ENCODE measurements at places on chromosomes 6 and 20.
A peak's percentile ranks its signal among the peaks of the same experiment; 100 is the strongest.

DNA sequence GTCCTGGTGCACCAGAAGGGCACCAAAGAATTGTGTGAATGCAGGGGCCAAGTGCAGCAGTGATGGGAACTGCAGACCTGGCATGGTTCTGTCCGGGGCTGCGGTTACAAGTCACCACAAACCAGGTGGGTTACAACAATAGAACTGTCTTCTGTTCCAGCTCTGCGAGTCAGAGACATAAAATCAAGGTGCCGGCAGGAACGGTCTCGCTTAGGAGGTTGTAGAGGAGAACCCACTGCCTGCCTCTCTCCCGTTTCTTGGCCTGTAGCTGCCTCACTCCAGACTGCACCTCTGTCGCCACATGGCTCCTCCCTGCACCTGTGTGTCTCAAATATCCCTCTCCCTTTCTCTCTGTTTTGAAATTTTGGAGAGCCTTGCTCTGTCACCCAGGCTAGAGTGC lies 143.3 kb downstream of the TAF4 start:
- DNase-seq, result no peak

DNA sequence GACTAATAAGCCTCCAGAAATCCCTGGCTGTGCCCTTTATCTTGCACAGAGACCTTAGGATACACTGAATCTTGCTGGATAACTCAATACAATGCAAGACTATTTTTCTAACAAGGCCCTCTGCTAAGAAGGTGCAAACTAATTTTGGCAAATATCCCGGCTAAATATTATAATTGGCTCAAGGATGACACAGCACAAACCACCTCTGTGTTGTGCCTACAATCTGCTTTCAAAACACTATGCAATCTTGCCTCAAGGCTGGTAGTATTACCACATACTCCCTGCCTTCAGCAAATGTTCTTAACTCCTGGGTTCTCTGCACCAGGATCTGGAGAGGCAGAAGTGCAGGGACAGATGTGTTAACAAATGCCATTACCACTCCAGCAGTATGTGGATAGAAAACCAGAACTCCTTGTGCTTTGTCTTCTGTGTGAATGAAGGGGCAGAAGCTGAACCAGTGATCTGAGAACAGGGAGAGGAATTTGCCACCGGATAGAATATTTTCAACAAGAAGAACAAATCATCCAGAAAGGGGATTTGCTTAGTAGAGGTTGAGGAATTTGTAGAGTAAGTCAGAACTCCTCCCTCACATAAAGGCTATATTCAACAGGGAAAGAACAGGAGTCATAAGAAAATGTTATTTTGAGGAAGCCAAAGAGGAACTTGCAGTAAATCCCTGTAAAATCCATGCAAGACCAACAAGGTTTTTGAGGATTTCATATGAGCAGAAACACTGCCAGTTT lies 74.1 kb upstream of the SLC4A11 start:
- no peak for DNase-seq

GRCh38 chr6:39979461-39980328 lies 45.4 kb upstream of the MOCS1 start:
- DNase-seq, result no peak

- DNase-seq, result peak; percentile 4
These were observed 154.4 kb upstream of the STMND1 start for GRCh38 chr6:16947375-16948015.

DNA sequence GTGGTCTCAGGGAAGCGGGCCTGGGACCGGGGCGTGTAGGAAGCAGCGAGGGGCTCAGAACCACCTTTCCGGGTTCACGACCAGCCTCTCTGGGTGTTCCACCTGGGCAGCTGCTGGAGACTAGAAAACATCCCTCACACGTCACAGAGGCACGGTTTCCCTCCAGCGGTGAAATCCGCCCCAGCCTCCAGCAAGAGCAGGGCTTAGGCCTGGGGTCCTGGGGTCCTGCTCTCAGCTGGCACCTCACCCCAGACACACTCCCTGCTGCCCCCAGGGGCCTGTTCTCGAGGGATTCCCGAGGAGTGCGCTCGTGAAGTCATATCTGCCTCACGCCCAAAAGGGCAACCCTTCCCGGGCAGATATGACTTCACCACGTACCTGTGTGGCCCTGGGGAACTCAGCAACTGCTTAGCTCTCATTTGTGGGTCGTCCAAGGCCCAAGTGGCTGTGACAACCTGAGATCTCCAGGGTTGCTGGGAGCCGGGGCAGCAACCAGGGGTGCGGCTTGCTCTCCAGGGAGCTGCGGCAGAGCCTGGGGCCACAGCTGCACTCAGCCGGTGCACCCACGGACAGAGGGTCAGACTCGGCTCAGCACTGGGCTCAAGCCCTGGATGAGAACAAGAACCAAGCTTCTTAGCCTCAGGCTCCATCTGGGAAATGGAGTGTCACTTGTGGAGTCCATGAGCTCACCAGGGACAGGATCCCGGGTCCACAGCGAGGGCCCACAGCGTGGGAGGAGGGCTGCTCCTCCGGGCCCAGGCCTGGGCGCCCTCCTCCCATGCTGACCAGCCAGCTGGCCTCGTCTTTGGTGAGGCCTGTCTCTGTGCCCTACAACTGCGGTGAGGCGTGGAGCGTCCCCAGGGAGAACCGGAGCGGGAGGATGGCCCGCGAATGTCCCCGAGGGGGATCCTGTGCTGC lies 661 bp downstream of the FNDC11 start:
- no peak for DNase-seq

GRCh38 chr20:10332656-10333415 lies 101.2 kb downstream of the MKKS start:
- DNase-seq, result no peak

DNA sequence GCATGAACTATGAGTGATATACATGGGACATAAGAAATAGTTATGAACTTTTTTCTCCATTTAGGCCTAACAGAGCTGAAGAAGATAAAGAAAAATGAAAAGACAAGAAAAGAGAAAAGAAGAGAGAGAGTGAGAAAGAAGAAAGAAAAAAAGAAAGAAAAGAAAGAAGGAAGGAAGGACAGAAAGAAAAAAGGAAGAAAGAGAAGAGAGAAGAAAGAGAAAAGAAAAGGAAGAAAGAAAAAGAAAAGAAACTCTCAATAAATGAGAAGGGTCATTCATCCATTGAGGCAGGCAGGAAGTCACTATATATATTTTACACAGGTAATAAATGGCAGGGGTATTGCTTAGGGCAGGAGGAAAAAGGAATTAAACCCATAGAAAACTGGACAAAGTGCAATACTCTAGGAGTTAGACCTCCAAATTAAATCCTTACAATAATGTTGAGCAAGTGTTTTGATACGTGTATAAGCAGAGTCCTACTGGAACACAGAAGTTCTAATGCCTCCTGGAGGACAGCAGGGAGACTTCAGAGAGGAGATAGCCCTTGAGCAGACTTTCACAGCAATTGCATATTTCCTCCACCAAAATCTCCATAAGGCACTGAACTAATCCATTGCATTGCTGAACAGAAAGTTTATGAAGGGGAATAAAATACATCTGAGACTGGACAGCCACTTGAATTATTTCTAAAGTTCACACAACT lies 86.4 kb upstream of the TENT5A start:
- no peak for DNase-seq

DNA sequence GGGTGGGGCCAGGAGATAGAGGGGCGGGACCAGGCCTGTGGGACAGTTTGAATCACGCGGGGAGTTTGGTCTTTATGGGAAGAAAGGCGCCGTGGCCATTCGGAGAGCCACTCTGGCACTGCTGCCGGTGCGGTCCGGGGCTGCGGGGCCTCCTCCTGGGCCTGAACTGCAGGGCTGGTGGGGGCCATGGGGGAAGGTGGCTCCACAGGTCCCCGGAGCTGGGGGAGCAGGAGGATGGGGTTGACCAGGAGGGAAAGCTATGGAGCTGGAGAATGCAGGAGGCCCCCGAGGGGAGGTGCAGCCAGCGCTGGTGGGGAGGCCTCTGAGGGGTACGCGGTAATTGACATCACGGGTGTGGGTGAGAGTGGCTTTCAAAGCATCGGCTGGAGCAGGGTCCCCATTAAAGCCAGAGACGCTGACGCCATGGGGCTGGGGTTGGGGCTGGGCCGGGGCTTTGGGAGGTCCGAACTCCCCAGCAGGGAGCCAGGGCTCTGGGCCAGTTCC lies 1.8 kb upstream of the BHLHE23 start:
- DNase-seq, result no peak

DNA sequence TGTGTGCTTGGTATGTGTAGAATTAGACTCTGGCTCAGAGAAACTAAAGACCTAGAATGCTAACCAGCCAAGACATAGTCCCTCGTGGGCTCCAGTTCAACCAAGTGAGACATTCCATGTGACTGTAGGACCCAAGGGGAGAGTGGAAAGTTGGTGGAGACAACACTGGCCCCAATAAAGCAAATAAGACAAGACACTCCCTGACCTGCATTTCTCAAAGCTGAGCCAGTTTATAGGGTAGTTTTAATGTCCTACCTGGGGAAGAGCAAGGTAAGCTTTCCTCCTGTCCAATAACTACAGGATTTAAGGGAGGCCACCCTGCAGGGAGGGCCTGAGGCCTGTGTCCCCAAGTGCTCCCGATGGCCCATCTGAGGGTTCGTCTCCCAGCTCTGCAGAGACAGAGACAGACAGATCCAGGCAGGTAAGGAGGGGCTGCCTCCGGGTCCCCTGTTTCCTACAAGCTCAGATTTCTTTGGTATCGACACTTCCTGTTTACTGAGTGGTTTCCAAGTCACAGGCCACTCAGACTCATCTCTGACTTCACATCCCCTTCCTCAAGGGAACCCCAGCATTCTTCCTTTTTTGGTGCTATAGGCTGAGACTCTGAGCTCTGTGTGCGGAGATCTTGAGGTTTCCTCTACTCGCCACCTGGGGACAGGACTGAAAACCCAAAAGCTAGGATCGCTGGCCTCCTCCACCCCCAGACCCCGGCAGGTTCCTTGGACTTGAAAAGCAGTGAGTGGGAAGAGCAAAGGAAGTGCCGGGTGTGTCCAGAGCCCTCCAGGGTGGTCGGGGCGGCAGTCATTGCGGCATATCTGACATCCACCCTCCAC lies 92.4 kb downstream of the PRND start:
- DNase-seq, result peak; percentile 57

GRCh38 chr20:36498386-36499179 lies 42.7 kb upstream of the MYL9 start:
- DNase-seq, result no peak

DNA sequence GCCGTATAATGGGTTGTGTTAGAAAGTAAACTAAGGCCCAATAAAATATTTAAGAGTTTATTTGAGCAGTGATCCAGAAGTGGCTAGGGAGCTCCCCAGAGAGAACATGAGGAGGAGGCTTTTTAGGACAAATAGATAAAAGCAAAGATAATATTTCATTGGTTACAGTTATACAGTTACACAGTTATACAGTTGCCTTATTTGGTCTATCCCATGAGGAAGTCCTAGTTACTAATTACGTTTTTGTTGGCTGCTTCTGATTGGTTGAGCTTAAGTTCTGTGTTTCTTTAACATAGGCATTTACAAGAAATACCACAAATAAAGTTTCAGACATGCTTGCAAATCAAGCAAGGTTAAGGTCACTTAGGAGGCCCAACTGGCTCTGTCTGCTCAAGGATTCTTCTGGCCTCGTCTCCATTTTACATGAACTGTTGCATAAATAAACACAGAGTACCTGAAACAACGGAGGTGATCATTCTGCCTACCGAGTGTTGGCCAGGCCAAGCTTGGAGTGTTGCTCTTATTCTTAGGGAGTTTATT lies 7.0 kb downstream of the UBD start:
- DNase-seq, result no peak

GRCh38 chr6:147167576-147168461 lies 36.4 kb upstream of the STXBP5 start:
- no peak for DNase-seq

- DNase-seq, result no peak
These were observed 4.8 kb upstream of the NTSR1 start for GRCh38 chr20:62703853-62704228.

GRCh38 chr6:31328355-31328960 lies 28.5 kb downstream of the HLA-B start:
- no peak for DNase-seq

DNA sequence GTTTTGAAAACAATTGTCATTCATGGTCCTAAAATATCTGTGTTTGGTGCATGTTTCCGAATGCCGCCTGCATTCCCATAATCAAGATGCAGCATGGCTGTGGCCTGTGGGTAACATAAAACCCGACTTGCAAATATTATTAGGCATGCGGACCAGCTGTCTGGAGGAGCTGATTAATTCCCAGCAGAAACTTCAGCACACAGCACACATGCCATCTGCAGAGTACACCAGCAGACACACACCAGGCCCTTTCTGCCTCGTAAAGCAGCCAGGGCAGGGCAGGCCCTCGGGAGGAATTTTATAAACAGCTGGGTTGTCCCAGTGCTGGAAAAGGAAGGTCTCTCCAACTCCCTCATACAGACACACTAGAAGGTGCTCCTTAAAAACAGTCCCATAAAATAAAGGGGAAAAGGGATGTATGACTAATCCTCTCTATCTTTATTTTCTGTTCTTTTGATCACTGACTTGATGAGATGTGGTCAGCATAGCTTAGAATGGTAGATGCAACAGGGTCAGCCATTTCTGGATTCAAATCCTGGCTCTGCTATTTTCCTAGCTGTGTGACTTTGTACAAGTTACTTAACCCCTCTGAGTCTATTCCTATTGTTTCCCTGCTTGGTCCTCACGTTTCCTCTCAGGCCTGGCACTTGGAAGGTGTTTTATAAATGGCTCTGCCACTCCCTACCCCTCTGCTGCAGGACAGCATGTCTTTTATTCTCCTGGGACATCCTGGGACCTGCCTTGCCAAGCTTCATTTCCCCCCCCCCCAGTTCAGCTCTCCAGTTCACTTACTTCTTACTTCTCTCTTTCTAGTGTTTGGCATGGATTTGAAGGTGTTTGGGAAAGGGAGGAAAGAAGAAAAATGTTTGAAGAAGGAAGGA lies 85.9 kb upstream of the TRAF3IP2 start:
- no peak for DNase-seq

Measured in stimulated activated CD4-positive, alpha-beta T cell treated with anti-CD3 and anti-CD28 coated beads, Interleukin-1b, Interleukin-23, amount 100 ng/mL, for 48 hours (primary cell).